ENCODE measurements at places on chromosomes 5 and 9.

- no peak for DNase-seq
Measured at GRCh38 chr5:78791501-78792100, 143.0 kb upstream of the LHFPL2 start.

GRCh38 chr9:6109571-6109970 lies 94.1 kb upstream of the RANBP6 start:
- no peak for DNase-seq

GRCh38 chr9:89175828-89176261 lies 2.8 kb downstream of the SHC3 start:
- no peak for DNase-seq

DNA sequence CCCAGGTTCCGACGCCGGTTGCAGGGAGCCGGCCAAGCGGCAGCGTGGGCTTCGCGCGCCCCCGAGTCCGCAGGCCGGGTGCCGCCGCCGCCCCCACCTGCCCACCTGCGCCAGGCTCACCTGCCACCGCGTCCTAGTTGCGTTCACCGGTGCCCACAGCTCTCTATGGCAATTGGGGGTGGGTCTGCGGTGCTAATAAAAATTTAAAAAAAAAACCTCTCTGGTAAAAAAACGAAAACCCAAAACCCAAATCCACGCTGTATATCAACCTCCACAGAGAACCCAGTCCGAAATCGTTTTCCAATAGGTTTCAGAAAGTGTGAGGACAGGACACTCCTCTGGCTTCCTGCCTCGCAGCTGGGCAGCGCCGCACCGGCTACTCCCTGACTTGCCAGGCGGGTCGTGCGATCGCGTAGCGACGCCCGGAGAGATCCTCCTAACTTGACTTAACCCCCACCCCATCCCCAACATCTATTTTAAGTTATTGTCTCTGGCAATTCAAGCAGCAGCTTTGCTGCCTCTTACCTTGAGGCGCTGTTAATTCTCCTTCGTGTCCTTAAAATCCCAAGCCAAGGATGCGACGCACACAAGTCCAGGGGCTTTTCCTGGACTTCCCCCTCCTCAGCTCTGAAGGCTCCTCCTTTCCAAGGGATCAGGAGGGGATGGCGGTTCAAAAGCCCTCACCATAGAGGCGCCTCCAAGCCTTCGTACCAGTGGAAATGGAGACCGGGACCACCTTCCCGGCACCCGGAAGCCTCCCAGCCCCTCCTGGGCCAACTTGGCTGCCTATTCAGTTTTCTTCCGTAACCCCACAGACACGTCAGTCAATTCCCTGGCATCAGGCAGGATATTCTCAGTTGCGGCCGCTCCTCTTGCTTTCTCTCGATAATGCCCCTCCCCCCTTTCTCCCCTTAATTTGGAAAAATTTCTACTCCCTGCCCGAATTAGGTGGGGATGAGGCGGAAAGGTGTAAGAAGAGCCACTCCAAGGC lies 1639.4 kb upstream of the C9orf72 start:
- no peak for DNase-seq

GRCh38 chr9:125601961-125602360 lies 105.0 kb downstream of the MAPKAP1 start:
- no peak for DNase-seq

GRCh38 chr5:41465493-41466171 lies 44.8 kb downstream of the PLCXD3 start:
- DNase-seq, result no peak

- DNase-seq, result peak; percentile 24
Measured at GRCh38 chr5:147400126-147400809, 109.6 kb downstream of the DPYSL3 start.

DNA sequence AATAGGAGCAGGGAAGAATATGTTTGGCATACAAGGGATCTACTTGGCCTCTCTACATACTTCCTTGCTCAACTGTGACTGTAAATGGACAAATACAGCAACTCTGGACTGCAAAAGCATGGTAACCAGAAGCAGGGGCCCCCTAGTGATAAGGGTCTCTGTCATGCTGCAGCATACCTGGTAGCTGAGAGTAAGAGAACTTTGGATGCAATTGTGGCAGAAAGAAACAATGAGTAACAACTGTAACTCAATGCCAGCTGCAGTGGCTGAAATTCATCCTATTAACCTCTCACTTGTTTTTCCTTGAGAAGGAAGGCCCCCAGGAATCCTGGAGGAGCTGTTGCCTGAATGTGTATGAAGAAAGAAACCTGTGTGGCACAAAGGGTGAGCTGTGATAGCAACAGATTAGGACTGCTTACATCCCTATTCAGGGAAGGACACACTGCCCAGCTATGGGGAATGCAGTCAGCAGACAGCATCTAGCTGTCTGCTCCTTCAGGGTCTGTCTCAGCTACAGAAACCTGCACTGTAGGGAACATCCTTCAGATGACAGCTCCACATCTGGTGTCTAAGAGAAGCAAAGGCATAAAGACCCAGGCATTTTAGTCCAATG lies 468.1 kb upstream of the ACTBL2 start:
- no peak for DNase-seq

DNA sequence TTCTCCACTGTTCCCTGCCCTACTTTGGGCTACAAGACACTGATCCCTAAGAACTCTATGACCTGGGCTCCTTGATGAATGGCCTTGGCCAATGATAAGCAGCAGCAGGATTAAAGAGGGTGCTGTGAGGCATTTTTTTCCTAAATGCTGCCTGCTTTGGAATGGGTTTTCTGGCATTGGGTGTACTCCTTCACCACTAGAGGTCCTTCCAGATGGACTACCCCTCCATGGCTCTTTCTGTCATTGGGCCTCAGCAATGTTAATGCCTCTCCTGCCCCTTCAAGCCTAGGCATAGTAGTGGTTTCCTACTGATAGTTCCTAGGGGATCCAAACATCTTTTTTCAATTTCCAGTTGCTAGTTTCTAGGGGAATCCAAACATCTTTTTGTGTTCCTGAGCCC lies 319.3 kb upstream of the RPS23 start:
- DNase-seq, result no peak

DNA sequence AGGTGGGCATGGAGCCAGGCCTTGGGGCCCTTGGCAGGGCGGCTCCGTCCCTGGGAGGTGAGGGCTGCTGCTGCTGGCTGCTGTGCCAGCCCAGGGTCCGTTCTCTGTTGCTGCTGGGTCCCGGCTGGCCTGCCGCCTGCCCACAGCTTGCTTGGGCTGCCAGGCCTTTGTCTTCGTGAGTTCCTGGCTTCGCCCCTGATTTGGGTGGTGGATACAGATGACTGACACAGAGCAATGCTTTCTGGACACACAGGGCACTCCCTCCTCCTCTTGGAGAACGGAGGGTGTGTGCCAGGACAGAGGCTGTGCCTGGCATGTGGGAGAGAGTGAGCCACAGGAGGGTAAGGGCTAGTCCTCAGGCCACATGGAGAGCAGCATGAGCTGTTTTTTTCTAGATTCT lies 166.1 kb downstream of the MACROH2A1 start:
- DNase-seq, result no peak

DNA sequence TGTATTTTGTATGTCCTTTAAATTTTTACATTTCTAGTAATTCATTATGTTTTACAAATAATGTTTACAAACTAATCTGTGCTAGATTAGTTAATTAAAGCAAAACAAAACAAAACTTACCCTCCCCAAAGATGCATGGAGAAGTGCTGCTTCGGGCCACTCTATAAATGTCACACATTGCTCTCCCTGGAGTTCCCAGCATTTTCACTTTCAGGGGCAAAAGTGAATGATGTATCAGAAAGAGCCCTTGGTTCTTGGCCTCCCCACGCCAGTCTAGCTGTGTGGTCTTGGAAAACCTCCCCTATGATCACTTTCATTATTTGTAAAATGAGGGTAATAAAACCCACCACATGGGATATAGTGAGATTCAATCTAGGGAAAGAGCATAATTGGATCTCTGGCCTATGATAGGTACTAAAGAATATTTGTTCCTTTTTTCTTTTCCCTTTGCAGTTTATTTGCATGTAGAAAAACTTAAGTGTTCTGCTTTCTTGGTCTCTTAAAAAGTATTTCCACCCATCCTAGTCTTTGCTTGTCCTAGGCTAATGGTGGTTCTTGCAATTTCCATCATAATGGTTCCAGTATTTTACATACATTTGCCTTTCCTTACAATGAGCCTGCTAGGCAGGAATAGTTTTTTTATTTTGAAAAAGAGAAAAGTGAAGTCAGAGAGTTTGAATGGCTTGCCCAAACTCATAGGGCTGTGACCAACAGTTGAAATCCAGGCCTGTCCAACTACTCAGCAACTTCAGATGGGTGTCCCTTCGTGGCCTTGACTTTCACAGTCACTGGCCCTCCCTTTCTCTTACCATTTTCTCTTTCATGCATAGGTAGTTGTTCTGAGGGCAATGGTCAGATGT lies 184.5 kb upstream of the KLF4 start:
- DNase-seq, result no peak

- no peak for DNase-seq
Measured at GRCh38 chr5:99926463-99926862, 608.7 kb upstream of the FAM174A start.

DNA sequence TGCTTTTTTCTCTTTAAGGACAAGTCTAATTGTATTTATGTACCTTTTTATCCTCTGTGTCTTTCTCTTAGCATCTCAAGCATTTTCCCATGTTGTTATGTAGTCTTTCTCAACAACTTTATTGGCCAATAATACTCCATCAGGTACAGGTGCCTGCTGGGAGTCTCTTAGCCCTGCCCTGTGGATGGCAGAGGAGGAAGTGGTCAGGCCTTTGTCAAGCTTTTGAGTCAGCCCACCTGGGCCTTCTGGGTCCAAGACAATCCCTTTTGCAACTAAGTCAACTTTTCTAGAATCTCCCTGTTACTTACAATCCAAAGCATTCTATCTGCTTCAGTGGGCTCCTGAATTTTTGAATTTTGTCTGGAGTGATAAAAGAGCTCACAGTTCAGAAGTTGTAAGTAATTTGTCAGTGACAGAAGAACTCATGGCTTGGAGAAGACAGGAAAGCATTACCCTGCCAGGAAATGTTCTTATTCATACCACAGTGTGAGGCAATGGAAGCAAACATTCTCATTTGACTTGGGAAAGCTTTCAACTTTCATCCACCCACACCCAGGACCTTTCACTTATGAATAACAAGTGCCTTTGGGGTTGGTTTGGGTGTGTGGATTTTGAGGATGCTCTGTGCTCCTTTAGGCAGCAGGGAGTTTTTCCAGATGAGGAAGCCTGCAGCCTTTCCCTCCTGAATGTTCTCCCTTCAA lies 200.0 kb upstream of the S1PR3 start:
- DNase-seq, result peak; percentile 88

- DNase-seq, result no peak
Measured at GRCh38 chr9:99265691-99266090, 43.6 kb downstream of the SEC61B start.

GRCh38 chr5:127665641-127666040 lies 16.8 kb downstream of the CTXN3 start:
- DNase-seq, result no peak

DNA sequence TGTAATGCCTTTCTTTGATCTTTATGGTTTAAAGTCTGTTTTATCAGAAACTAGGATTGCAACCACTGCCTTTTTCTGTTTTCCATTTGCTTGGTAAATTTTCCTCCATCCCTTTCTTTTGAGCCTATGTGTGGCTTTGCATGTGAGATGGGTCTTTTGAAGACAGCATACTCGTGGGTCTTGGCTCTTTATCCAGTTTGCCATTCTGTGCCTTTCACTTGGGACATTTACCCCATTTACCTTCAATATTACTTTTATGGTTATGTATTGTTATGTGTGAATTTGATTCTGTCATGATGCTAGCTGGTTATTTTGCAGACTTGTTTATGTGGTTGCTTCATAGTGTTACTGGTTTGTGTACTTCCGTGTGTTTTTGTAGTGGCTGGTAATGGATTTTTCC lies 59.2 kb downstream of the YTHDC2 start:
- DNase-seq, result no peak

DNA sequence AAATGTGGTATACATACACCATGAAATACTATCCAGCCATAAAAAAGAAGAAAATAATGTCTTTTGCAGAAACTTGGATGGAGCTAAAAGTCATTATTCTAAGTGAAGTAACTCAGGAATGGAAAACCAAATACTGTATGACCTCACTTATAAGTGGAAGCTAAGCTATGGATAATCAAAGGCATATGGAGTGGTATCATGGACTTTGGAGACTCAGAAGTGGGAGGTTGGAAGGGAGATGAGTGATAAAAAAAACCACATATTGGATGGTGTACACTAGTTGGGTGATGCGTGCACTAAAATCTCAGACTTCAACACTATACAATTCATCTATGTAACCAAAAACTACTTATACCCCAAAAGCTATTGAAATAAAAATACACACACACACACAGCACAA lies 24.5 kb downstream of the ADAMTS12 start:
- DNase-seq, result no peak

DNA sequence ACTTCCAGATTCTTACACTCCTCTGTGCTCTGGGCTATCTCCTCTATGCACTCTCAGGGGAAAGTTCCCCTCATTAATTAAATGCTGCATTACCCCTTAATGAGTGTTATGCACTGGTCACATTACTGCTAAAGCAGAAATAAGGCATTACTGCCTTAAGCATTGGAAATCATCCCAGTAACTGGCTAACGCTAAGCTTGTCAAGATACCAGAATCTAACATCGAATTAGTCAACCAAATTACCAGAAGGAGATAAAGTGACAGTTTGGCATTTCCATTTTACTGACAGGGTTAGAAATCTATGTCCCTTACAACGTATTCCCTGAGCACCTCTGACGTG lies 69.5 kb upstream of the FAM169A start:
- DNase-seq, result no peak

DNA sequence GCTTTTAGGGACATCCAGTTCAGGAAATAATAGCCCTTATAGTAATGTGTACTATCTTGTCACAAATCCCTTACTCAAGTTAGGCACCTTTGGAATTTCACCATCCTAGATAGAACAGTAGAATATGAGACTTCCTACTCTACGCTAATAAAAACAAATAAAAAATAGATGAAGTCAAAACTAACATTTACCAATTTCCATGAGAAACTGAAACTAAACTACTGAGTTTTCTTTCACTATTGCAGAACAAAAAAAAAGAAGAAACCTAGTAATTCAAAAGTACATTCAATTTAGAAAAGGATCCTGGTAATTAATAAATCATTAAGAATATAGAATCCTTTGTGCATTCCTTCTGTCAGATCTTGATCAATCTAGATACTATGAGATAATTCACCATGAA lies 14.0 kb downstream of the STARD4 start:
- no peak for DNase-seq

- no peak for DNase-seq
Measured at GRCh38 chr9:1535051-1535450, 480.1 kb upstream of the SMARCA2 start.

GRCh38 chr9:111828193-111828592 lies 33.5 kb upstream of the SHOC1 start:
- no peak for DNase-seq

Data from non-pigmented ciliary epithelial cell (primary cell).